ENCODE measurements at places on chromosomes 5 and 9. TPM values are rescaled to one million over a fixed set of nuclear protein-coding genes. Genes with fewer than 3 reads are reported as not detected.

DNA sequence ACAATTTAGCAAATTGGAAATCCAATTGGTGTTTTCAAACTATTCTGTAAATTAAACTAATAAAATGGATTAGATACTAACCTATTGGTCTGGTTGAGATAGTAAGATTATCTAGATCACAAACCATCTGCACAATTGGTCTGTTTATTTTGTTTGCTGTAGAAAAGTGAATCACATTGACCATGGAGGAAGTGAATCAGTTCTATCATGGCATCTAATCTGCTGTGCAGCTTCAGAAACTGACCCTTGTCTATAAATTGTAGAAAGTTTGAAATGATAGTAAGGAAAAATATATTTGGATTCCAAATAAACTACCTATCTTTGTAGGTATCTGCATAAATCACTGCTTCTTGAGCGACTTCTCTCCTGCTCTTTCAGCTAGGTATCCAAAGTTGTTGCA is 1865.4 kb downstream of the MAT2B start:
- no peak for DNase-seq
- H3K27me3 ChIP-seq: no peaks in the 10 kb centered on the region
- no peak overlapping the region for H3K4me3 ChIP-seq
- H3K4me1 ChIP-seq: no peaks in the 10 kb centered on the region

GRCh38 chr5:139696894-139697658 is 48.9 kb downstream of the CXXC5 start:
- 0 out of 2 replicates have a peak overlapping the region, but pooled peaks have one; percentile 17 for H3K4me3 ChIP-seq
- no peak overlapping the region for H3K27ac ChIP-seq
- no peak for DNase-seq
- no peaks in the 10 kb centered on the region for H3K36me3 ChIP-seq
- no peaks in the 10 kb centered on the region for H3K27me3 ChIP-seq

GRCh38 chr9:74511333-74511732 is 14.2 kb downstream of the RORB start:
- no peak overlapping the region for H3K27ac ChIP-seq
- H3K36me3 ChIP-seq: no peaks in the 10 kb centered on the region
- H3K27me3 ChIP-seq: no peaks in the 10 kb centered on the region
- no peaks in the 10 kb centered on the region for H3K4me1 ChIP-seq
- DNase-seq: no peak
- no peak overlapping the region for H3K4me3 ChIP-seq

GRCh38 chr5:40939753-40940152 is 30.5 kb downstream of the C7 start:
- H3K27ac ChIP-seq: no peak overlapping the region
- no peaks in the 10 kb centered on the region for H3K4me1 ChIP-seq
- H3K36me3 ChIP-seq: no peaks in the 10 kb centered on the region
- H3K27me3 ChIP-seq: no peaks in the 10 kb centered on the region
- no peak overlapping the region for H3K4me3 ChIP-seq
- no peak for DNase-seq

DNA sequence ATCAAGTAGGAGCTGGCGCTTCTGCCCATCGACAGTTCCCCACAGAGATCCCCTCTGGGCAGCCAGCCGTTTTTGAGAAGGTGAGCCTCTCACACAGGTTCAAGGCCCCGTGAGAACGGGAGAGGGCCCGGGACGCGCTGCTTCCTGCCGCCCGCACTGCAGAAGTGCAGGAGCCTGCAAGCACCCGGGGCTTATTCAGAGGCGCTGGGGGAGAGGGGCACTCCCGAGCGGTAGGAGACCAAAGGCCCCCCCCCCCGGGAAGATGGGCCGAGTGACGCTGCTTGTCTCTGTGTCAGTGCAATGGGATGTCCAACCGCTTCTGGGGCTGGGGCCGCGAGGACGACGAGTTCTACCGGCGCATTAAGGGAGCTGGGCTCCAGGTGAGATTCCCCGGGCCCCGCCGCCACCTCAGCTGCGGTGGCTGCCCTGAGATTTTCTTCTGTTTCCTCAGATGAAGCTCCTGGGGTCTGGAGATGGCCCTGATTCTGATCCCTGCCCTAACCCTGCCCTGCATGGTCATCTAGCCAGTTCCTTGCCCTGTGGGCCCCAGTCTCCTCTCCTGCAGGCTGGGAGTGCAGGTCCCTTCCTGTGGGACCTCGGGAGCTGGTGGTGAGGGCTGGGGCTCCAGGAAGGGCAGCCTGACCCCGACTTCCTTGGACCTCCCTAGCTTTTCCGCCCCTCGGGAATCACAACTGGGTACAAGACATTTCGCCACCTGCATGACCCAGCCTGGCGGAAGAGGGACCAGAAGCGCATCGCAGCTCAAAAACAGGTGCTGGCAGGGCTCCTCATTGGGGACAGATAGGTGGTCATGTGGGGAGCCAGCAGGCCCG is 8.5 kb downstream of the B4GALT7 start:
- H3K36me3 ChIP-seq: no peaks in the 10 kb centered on the region
- no peaks in the 10 kb centered on the region for H3K4me1 ChIP-seq
- DNase-seq: no peak
- H3K4me3 ChIP-seq: no peak overlapping the region
- H3K27me3 ChIP-seq: no peaks in the 10 kb centered on the region
- no peak overlapping the region for H3K27ac ChIP-seq

DNA sequence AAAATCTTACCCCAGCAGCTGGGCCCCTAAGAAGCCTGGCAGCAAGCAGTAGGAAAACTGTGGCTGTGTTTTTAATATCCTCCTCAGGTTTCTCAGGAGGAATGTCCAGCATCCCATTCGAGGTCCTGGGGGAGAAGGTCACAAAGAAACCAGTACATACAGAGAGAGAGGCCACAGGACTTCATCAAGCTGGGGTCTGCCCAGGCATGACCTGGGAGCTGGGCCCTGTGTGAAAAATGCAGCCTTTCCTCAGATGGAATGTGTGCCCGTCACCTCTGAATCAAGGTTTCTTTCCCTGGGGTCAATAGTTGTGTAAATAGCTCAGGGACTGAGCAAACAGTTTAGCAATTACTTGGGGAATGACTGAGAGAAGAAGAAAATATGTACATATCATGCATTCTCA is 33.9 kb upstream of the RAD23B start:
- no peak overlapping the region for H3K27ac ChIP-seq
- no peak overlapping the region for H3K4me3 ChIP-seq
- H3K27me3 ChIP-seq: no peaks in the 10 kb centered on the region
- DNase-seq: no peak
- no peaks in the 10 kb centered on the region for H3K36me3 ChIP-seq

DNA sequence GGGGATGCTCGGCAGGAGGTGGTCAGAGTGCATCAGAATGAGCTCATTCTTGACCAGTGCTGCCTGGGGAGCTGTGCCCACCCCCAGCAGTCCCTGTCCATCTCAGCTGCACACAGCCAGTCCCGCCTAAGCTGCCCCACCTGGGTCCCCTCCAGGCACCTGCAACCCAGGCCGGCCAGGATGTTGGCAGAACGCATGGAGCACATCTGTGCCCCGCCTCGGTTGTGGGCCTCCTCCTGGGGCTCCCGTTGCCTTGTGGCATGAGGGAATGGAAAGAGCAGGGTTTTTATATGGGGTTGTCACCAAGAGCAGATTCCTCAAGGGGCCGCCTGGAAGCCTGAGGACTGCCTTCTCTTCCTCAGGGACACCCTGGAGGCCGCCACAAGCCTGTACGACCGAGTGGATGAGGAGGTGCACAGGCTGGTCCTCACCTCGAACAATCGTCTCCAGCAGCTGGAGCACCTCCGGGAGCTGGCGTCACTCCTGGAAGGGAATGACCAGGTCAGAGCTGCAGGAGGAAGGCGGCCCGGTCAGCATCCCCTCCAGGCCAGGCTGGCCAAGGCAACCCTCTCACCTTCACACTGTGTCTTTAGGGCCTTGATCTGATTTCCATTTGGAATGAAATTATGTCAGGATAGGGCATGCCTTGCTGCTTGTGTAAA is 34.8 kb upstream of the LRRC14B start:
- no peaks in the 10 kb centered on the region for H3K4me1 ChIP-seq
- no peak overlapping the region for H3K4me3 ChIP-seq
- H3K27ac ChIP-seq: no peak overlapping the region
- no peak for DNase-seq
- H3K27me3 ChIP-seq: no peaks in the 10 kb centered on the region
- no peaks in the 10 kb centered on the region for H3K36me3 ChIP-seq

DNA sequence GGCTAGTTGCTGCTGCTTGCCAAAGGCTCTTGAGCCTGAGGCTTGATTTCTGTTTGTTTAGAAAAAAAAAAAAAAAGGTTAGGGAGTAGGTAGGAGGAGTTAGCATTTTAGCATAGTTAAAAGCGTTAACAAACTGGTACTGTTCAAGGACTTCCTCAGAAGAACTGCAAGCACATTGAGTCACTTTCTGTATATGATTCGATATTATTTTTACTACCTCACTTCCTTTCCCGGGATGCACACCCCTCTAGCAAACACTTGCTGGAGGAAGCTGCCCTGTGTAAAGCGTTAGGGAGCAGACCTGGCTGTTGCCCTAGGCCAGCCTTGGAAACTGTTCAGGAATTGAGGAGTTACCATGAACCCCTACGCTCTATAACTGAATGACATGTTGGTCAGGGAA is 15.7 kb upstream of the CEP120 start:
- no peaks in the 10 kb centered on the region for H3K36me3 ChIP-seq
- H3K27ac ChIP-seq: no peak overlapping the region
- H3K4me1 ChIP-seq: peaks cover 17% of the 10 kb centered on the region

GRCh38 chr9:104958751-104959150 is 30.8 kb upstream of the ABCA1 start:
- no peak overlapping the region for H3K27ac ChIP-seq
- H3K36me3 ChIP-seq: no peaks in the 10 kb centered on the region
- no peak overlapping the region for H3K4me3 ChIP-seq
- no peaks in the 10 kb centered on the region for H3K4me1 ChIP-seq
- DNase-seq: no peak

DNA sequence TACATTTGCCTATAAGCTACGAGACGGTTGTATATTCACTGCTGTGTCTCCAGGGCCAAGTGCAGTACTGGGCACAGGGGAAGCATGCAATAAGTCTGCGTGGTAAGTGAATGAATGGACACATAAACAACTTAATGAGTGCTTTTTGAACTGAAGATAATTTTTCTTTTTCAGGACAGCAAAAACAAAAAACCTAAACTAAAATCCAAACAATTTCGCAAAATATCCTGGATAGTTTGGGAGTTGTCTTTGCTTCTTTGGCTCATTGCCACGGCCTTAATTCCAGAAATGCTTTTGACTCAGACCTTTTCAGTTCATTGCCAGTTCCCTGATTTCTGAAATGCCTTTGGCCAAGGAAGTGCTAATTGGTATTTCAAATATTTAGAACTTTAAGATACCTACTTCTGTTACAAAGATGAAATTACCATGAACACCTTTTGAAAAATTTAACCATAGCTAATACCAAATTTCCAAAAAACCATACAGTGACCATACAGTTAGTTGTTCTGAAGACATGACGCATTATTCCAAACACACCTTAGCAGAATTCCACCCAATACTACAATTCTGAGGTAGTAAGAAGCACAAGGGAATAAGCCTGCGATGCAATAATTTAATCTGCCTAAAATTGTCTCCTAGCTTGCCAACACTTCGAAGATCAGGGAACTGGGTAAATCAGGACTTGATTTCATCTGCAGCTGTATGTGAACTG is 42.8 kb downstream of the TEK start:
- no peak for DNase-seq
- no peaks in the 10 kb centered on the region for H3K27me3 ChIP-seq
- no peak overlapping the region for H3K27ac ChIP-seq
- H3K4me1 ChIP-seq: no peaks in the 10 kb centered on the region
- H3K36me3 ChIP-seq: no peaks in the 10 kb centered on the region

- H3K36me3 ChIP-seq: no peaks in the 10 kb centered on the region
- H3K4me3 ChIP-seq: no peak overlapping the region
- no peak overlapping the region for H3K27ac ChIP-seq
- no peaks in the 10 kb centered on the region for H3K27me3 ChIP-seq
- no peak for DNase-seq
These were observed 84.8 kb downstream of the WNK2 start for GRCh38 chr9:93268551-93269314.

TRIM36 gene
- not detected for total RNA-seq

DNA sequence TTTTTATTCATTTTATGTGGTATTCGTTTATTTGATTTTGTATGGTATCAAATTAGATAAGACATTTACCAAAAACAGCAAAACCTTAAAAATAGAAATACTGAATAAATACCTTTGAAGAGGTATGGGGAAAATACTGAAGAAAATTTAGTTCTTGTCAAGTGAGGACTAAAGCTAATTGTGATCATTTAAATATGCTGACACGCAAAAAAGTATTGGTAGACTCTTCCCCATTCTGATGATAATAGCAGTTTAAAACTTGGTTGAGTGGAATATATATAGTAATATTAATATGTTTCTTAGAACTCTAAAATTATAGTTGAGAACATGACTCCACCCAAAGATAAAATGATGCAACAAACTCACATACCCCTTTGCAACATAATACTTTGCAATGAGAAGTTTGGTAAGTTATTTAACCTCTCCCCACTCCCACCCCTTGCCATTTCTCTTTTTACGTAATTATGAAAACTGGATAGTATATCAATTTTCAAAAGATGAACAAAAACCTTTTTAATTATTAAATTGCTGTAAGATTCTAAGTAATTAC is 30.1 kb upstream of the SNX24 start:
- H3K4me3 ChIP-seq: no peak overlapping the region
- no peaks in the 10 kb centered on the region for H3K27me3 ChIP-seq
- H3K27ac ChIP-seq: no peak overlapping the region

Data from GM12878 (cell line).